ENCODE measurements at places on chromosomes 12 and 14. TPM values are rescaled to one million over a fixed set of nuclear protein-coding genes. Genes with fewer than 3 reads are reported as not detected.

DNA sequence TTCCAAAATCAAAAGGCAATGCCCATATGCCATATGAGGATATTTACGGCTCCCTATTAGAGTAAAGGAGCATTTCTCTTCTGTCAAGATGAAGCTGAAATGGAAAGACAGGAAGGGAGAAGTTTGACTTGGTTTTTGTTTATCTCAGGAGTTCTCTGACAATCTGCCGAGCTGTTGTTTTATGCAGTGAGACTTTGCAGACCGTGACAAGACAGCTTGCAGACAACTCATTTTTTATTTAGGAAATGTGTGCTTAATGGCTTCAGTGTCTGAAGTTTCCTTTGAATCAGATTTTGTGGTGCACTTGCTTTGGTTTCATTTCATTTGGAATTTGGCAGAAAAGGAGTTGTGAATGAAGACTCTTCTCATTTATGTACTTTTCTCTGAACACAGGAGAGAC lies 145.4 kb downstream of the C12orf50 start:
- no peak for DNase-seq

GRCh38 chr14:76348898-76349297 lies 27.0 kb upstream of the ESRRB start:
- DNase-seq = no peak

GRCh38 chr12:64385468-64385867 lies 5.1 kb downstream of the C12orf56 start:
- no peak for DNase-seq

DNA sequence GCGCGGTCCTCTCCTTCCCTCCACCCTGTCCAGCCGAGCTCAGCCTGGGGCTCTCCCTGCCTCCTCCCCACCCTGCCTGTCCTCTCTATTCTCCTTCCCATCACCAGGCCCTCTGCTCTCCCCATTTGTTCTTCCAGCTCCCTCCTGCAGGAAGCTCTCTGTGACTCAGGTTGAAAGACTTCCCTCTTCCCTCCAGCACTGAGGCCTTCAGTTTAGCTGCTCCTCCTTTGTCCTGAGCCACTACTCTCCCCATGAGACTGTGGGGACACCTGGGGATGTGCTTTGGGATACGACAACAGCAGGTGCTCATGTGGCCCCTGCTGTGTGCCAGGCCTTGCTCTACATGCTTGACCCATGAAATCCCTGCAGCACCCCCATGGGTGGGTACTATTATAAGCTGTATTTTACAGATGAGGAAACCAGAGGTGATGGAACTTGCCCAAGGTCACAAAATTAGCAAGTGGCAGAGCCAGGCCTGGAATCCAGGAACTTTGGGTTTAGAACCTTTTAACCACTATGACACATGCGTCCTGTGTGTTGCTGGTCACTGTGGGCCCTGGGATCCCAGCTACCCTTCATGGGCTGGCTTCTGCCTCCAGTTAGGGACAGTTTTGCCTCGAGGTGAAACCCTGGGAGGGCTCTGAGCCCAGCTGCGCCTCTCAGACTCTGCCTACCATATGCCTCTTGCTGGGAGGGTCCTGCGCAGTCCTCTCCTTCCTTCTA lies 5.5 kb downstream of the KRT80 start:
- no peak for DNase-seq

DNA sequence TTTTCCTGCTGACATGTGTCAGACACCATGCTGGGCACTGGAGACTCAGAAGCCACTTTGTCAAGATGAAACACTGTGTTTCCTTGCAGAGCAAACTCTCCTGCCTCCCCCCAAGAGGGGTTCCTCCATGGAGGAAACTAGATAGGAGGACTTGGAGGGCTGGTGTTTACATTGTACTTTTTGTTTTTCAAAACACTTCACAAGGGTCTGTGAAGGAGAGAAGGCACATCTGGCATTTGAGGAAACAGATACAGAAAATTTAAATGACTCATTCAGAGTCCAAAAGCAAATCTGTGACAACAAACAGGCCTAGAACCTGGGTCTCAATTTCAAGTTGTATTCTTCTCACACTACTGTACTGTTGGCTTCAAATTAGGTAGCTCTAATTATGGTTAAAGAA lies 6.7 kb upstream of the CDKL1 start:
- no peak for DNase-seq

The EIF2S3B gene
- total RNA-seq = 2.3 TPM

DNA sequence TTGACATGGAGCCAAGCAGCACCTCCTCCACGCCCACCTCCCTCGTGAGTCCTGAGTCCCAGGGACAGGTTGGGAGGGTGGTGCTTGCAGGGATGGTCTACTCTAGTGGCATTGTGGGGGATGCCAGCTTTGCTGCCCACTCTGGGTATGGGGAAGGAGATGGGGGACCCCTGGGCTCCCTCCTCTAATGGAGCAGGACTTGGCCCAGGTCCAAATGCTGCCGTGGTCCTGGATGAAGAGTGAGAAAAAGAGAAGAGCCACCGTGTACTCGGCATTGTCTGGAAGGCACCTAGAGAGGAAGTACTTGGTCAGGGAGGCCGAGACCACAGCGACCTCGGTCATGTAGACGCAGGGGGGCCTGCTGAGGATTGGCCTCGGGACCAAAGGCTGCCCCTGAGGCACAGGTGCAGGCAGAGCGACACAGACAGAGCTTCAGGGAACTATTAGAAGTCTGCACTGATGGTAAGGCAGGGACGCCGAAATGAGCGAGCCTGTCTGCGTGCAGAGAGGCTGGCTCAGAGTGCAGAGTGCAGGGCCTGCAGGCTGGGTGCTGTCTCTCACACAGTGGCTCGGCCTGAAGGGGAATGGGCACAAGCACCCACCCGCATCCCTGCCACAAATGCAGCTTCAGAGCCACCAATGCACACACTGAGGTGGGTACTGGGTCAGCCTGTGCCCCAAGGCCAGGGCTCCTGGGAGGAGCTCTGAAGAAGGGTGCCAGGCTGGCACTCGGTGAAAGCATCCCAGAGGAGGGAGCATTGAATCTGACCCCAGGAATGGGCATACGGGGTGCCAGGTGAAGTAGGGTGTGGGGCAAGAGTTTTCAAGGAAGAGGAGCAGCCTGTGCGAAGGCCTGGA lies 17.4 kb downstream of the NGB start:
- DNase-seq = no peak

The SMAGP gene
- 21.5 TPM for total RNA-seq

The KLHDC1 gene
- 6.6 TPM for total RNA-seq

The TMEM30B gene
- 10.1 TPM for total RNA-seq

- DNase-seq = no peak
Observed at GRCh38 chr12:70557583-70558191, 79.5 kb downstream of the PTPRB start.

- no peak for DNase-seq
Observed at GRCh38 chr12:86312232-86312631, 56.0 kb upstream of the MGAT4C start.

DNA sequence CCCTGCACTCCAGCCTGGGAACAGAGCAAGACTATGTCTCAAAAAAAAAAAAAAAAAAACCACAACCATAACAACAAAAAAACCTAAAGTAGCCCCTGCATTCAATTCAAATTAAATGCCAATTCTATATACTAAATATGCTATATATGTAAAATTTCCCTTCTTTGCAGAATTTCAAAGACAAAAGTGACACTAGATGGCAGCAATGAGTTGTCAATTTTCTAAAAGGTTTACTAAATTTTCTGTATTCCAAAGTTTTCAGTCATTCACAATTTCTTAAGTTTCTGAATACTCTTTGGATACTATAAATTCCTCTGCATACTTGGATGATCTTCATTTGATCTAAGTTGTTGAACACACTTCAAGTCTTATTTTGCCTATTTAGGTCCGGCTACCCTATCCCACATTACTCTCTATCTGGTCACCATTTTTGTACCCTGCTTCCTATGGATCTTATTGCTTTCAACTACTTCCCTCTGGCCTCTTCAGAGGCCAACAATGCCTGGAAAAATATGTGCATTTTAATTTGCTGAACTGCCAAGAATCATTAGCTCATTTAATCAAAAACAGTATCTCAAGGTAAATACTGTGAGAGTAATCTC lies 27.9 kb downstream of the HNRNPC start:
- no peak for DNase-seq

The CLEC4C gene
- not detected for total RNA-seq

DNA sequence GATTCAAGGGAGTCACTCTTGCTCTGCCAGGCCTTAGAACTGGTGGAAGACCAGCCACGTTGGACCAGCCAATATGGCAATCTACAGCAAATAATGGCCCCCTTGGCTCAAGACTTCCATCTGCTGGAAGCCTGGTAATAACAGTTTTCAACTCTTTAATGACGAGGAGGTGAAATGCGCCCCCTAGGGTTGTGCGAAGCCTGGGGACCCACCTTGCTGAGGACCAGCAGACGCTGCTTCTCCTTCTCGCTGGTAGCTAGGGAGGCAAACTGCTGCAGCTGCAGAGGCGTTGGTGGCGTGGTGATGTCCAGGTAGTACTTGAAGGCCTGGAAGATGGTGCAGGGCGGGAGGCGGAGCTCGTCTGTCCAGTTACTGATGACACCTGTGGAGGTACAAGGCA lies 41.5 kb upstream of the FBXO21 start:
- no peak for DNase-seq

DNA sequence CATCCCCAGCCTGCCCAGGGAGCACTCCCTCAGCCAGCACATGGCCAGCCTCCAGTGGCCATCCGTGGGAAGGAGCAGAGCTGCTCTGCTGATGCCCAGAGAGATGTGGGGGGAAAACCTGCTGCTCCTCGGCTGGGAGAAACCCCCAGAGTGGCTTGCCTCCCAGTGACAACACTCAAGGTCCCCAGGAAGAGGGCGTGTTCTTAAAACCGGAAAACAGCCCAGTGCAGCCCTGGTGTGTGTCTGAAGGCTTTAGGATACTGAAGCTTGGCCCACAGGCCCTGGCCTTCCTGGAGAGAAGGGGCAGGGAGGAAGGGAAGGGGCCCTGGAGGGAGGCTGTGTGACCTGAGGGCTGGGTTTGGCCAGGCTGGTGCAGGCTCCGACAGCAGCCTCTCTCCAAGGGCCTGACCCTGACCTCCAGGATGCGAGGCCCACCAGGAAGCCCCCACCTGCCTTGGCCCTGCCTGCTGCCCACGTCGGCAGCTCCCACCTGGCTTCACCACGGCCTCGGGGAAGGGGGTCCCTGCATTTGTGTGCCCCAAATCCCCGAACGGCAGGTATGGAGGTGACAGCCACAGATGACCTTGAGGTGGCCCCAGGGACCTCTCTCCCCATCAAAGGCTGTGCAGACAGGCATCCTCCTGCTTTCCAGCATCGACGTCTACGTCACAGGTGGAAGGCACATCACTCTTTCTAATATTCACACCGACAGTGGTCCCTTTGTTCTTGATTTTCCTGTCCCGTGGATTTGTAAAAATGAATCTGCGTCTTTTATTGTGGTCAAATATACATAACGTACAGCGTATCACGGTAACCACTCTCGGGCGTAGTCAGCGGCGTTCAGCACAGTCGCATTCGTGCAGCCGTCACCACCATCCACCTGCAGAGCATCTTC lies 190.0 kb upstream of the C14orf180 start:
- no peak for DNase-seq

DNA sequence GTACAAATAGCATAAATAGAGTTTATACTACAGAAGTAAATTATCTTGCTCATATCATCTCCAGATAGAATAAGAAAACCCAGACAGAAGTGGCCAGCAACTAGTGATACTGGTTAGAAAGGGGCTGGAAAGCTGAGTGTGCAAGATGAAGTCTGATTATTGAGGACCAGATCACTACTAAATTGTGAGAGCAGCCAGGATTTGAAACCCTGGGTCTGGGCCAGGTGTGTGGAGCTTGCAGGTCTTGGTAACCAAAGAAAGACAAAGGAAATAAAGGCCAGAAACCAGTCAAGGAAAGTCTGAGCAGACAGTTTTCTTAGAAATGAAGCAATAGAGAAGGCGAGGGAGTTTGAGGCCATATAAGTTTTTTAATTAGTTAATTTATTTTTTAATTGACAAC lies 611.8 kb downstream of the ETNK1 start:
- DNase-seq = no peak

The NEMP1 gene
- 19.7 TPM for total RNA-seq

DNA sequence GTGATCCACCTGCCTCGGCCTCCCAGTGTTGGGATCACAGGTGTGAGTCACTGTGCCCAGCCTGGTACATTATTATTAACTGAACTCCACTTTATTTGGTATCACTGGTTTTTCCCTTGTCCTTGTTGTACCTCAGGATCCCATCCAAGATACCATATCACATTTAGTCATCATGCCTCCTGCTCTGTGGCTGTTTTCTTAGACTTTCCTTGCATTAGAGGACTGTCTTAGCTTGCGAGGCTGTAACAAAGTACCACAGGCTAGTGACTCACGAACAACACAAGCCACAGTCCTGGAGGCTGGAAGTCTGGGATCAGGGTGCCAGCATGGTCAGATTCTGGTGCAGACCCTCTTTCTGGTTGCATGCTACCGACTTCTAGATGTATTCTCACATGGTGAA lies 12.2 kb downstream of the KLC1 start:
- no peak for DNase-seq

The SMCO2 gene
- total RNA-seq = not detected

DNA sequence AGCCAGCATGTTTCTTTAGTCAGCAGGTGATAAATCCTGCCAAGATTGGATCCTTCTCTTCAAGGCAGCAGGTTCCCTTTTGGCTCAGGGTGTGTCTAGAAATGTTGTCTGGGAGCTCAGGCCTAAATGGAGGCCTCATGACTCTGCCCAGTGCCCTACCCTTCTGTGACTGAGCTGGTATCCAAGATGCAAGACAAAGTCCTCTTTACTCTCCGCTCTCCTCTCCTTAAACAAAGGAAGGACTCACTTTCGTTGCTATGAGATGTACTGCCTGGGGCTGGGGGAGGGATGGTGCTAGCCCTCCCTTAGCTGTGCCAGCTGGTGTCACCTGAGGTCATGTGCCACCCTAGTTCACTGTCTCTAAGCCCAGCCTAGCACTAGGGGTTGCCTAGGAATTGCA lies 13.8 kb upstream of the TMPRSS12 start:
- no peak for DNase-seq

- no peak for DNase-seq
Observed at GRCh38 chr14:76781648-76782051, 20.4 kb downstream of the VASH1 start.

DNA sequence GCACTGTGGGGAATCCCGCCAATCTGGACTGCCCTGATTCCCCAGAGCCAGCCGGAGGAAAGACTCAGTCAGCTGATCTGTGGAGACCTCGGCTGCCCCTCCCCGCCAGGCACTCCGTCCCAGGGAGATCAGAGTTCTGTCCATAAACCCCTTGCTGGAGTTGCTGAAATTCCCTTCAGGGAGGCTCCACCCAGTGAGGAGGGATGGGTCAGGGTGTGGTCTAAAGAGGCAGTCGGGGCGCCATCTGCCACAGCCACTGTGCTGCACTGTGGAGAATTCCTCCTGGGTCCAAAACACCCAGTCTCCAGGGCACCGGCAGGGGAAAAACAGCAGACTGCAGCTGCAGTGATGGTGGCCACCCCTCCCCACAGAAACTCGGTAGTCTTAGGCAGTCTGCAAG lies 1922.3 kb upstream of the FLRT2 start:
- no peak for DNase-seq

- no peak for DNase-seq
Observed at GRCh38 chr12:16175840-16176239, 101.6 kb downstream of the SLC15A5 start.

GRCh38 chr12:46390304-46390703 lies 17.7 kb upstream of the SLC38A2 start:
- DNase-seq = no peak

Measured in mesothelial cell of epicardium (in vitro differentiated cells).